ENCODE measurements at places on chromosomes 11 and 22.

DNA sequence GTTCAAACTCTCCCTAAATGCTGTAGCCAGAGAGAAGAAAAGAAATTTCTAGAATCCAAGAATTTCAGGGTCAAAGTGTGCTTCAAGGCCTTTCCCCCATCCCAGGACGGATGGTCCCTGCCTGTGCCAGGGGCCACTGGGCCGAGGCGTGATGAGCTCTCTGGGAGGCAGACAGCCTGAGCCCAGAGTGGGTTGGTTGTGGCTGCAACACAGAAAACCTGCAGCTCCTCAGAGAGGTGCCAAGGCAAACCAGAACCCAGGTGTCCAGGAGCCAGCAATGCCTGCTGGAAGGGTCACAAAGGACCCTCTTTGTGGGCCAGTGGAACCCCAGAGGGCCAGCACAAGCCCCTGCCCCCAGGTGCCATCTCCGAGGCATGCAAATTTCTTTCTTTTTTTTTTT, 2.6 kb upstream of the APOL6 start:
- no peak for DNase-seq

DNA sequence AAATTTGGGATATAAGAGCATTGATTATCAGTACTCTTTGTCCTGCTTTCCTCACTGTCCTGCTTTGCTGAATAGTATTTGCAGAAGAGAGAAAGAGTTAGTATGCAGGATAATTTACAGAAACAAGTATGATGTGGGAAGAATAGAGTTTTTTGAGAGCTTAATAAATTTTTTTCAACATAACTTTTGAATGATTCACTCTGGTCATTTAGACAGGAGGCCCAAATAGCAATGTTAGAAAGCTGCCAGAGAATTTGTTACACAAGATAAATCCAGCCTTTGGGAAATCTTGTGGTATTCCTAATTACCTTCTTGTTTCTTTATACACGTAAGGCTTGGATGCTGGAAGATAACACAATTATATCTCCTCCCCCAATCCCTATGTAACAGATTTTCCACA, 484.6 kb downstream of the CNTN5 start:
- peak; percentile 59 for DNase-seq

GRCh38 chr22:49964136-49965090, 3.8 kb downstream of the PIM3 start:
- DNase-seq: no peak

DNA sequence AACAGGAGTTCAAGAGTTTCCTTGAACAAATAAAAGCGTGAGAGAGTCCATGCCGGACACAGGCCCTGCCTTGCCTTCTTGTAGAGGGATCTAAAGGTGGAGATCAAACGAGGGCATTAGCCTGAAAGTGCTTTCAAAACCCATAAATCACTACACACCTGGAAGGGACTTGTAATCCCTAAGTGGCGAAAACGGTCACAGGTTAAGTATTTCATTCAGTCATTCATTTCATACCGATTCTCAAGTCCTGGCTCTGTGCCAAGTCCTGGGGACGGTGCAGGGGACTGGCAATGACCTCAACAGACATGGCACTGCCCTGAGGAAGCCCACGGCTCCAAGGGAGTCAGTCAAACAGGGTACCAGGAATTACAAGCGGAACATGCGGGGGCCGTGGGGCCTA, 26.6 kb downstream of the ELFN2 start:
- DNase-seq: no peak

- DNase-seq: no peak
Observed at GRCh38 chr11:103380031-103380430, 270.8 kb downstream of the DYNC2H1 start.

GRCh38 chr11:70463478-70464255, 65.3 kb downstream of the CTTN start:
- DNase-seq: no peak

DNA sequence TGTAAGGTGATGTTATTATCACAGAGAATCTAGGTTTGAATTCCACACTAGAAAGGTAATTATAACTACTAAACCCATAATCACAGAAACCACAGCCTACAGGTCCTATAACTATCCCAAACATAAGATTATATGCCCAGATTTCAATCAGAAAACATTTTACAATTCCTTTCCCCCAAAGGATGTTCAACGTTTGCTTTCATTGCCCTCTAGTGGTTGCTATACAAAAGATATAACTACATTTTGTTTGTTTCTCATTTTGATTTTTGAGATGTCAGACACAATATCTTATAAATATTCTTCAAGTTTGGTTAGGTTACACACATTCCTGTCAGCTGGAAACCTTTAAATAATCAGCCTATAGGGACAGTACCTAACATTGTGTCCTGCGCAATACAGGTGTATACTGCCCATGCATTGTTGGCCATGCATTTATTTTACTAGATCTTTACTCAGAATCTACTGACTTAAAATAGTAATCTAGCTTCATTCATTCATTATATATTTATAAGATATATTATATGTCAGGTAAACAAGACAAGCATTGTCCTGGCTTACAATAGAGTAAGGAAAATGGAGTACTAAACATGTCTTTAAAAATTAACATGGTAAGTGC, 530.5 kb upstream of the CCDC90B start:
- DNase-seq: no peak

DNA sequence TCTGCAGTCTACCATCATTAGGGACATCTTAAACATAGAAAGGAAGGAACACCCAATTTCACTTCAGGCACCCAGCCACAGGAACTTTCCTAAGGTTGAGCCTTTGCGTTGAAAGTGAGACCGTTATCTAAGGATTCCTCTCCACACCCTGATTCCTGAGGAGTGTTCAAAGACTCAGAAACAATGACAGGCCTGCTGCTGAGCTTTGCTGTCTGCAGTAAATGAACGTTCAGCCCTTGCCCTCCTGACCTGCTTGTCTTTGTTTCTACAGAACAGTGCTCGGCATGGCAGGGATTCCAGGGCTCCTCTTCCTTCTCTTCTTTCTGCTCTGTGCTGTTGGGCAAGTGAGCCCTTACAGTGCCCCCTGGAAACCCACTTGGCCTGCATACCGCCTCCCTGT, 7.0 kb downstream of the PRSS23 start:
- DNase-seq: no peak

GRCh38 chr22:38872831-38873248, 824 bp upstream of the CBX6 start:
- peak; percentile 46 for DNase-seq

DNA sequence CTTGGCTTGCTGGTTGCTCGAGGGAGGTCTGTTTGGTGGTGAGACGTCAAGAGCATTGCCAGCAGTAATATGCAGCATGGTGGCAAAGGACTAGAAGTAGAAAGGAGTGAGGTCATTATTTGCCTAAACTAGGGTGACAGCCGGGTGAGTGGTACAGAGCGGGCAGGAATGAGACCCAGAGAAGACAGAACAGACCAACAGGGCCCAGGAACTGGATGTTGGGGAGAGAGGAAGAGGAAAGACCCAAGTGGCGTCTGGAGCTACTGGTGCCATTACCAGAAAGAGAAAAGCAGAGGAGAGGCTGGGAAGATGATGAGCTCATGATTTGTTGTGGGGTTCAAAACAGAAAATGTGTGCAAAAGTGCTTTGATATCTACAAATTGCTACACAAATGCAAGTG, 158.7 kb downstream of the ENTHD1 start:
- no peak for DNase-seq

GRCh38 chr11:68828155-68828931, 13.4 kb downstream of the CPT1A start:
- DNase-seq: no peak

- DNase-seq: no peak
Observed at GRCh38 chr22:41501209-41501608, 32.3 kb downstream of the ACO2 start.

- DNase-seq: no peak
Observed at GRCh38 chr11:14967581-14968243, 4.4 kb downstream of the CALCA start.

DNA sequence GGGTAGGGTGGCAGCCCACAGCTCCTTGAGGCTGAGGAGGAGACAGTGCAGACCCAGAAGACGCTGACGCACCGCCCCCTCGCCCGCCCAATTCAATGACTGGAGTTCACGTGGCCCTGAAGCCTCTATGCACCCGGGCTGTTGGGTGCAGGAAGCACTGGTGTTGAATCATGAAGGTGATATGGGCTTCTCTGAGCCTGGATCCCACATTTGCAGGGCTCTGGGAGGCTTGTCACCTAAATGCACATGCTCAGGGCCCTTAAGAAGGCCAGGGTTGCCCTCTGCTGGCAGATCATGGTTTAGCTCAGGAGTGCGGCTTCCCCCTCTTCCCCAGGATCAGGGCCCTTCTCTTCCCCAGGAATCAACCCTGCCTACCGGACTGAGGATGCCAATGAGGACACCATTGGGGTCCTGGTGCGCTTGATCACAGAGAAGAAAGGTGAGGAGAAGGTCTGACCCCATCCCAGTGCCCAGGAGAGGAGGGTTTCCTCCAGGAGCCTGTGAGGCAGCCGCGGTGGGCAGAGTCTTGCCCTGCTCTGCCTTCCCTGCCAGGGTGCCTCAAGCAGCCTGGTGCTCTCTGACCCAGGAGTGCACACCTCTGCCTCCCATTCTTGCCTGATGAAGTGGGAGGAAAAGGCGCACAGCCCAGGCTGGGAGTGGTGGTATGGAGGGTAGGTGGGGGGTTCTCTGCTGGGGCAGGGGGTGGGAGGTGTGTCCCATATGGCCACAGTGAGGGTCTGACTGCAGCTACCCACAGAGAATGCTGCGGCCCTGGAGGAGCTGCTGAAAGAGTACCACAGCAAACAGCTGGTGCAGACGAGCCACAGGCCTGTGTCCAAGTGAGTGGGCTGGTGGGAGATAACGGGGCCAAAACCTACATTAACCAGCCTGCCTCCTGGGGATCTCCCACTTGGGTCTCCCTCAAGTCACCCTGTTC, 17.5 kb downstream of the RELT start:
- peak; percentile 79 for DNase-seq

GRCh38 chr11:114395736-114396135, 4.6 kb downstream of the C11orf71 start:
- no peak for DNase-seq

DNA sequence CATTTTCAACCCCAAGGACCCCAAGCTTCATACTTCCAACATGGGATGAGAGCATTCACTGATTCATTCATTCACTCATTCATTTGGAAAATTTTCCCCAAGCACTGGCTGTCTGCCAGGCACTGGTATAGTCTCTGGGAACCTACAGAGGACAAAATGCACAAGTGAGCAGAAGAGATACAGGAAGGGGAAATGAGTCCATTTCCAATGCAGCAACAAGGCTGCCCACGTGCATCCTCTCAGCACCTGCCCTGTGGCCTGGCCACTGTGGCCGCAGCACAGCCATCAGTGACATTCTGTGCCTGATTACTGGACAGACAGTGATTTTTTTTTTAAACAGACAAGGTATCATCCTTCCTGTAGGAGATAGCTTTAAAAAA, 96.0 kb upstream of the PITPNB start:
- no peak for DNase-seq

- DNase-seq: peak; percentile 58
Observed at GRCh38 chr11:128482512-128483191, 104.7 kb downstream of the ETS1 start.

DNA sequence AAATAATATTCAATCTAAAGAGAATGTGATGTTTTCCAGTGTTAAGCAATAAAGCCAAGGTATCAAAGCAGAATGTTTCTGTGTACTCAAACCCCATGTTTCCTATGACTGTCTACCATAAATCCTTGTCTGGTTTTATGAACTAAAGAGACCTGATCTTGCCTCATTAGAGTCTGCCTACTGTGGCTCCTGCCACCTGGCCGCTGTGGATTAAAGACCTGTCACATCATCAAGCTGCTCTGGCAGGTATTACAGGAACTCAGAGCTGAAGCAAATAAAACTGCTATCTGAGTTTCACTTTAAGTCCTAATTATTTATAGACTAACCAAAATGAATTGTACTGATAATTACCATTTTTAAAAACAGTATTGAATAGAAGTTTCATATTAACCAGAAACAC, 207.8 kb upstream of the CCDC90B start:
- no peak for DNase-seq

DNA sequence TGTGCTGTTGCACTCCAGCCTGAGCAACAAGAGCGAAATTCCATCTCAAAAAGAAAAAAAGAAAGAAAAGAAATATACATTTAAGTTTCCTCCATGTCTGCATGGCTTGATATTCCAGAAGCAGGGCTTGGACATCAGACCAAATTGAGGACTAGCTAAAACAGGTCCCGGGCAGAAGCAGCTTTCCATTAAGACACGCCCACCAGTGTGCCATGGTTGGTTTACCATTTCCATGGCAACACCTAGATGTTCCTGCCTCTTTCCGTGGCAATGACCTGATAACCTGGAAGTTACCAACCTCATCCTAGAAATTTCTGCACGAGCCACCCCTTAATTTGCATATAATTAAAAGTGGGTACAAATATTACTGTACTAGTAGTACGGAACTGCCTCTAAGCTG, 111.3 kb downstream of the NAT10 start:
- DNase-seq: no peak

GRCh38 chr11:99019696-99020095, 1.1 kb upstream of the CNTN5 start:
- no peak for DNase-seq

DNA sequence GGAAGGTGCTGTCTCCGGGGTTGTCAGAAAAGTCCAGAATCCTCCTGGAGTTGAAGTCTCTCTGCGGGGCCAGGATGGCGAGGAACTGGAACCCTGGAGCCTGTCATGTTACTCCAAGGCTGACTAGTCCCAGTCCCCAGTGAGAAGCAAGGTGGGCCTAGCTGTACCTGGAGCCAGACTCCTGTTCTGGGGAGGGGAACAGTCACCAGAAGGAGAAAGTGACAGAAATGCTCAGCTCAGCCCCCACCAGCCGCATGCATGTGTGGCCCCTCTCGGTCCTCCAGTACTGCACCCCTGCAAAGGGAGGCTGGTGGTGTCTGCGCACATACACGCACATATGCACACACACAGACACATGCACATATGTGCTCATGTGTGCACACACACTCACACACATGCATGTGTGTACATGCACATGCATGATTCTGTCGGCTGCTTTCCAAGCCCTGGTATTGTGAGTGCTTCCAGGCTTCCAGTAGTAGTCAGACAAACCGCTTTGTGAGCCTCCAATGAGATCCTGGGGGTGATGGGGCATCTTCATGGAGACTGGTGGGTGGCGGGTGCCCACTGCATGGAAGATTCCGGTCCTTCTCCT, 54.3 kb downstream of the RTL6 start:
- no peak for DNase-seq

- DNase-seq: no peak
Observed at GRCh38 chr11:34050581-34051348, 766 bp upstream of the CAPRIN1 start.

DNA sequence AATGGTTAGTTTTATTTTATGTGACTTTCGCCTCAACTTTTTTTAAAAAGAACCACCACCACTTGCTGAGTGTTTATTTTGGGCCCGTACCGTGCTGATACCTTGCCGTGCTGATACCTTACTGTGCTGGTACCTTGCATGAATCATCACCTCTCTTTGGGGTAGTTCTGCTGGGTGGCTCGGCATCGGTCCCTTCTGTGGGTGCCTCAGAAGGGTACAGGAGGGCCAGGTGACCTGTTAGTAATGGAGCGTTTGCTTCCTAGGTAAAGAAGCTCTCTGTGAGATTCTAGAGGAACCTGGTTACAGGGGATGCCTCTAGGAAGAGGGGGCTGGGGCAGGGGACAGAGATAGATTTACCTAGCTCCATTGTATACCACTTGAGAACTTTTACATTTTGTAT, 17.1 kb downstream of the TOM1 start:
- DNase-seq: no peak

All from EL (cell line).